Trophoblast cell (in vitro differentiated cells and primary cell): ENCODE measurements at places on chromosomes 12 and 14.

DNA sequence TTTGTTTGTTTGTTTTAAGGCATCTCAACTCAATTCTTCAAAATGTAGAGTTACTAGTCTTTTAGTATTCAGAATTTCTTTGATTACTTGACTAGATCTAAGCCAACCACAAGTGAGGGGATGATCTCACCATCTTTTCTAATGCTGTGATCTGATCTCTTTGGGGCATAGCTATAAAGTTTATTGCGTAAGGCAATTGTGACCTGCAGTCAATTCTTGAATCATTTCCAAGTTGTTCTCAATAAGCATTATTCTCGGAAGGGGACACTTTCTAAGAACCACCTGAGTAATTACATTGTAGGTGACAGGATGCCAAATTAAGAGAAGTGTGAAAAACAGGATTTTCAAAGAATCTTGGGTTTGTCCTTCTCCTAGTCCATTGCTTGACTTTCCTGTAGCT lies 13.1 kb downstream of the DACT1 start:
- no peak for DNase-seq

- DNase-seq: no peak
Observed at GRCh38 chr12:9706086-9706685, 26.7 kb downstream of the CLECL1 start.

DNA sequence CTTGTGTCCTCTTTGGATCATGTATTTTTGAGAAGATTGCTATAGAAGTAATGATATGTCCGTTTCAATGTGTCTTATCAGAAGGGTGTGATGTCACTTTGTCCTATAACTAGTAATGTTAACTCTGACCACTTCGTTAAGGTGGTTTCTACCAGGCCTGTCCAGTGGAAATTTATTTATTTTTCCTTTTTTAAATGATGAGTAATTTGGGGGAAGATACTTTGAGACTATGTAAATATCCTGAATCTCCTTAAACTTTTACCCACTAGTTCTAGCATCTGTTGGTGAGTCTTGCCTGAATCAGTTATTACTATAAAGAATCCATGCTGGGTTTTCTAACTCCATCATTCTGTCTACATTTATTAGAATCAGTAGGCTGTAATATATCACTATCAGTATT lies 15.3 kb downstream of the EP400 start:
- no peak for DNase-seq

- DNase-seq: no peak
Observed at GRCh38 chr14:86543521-86543920, 1013.6 kb downstream of the FLRT2 start.

- DNase-seq: peak; percentile 41
Observed at GRCh38 chr12:6039894-6040601, 84.4 kb downstream of the VWF start.

DNA sequence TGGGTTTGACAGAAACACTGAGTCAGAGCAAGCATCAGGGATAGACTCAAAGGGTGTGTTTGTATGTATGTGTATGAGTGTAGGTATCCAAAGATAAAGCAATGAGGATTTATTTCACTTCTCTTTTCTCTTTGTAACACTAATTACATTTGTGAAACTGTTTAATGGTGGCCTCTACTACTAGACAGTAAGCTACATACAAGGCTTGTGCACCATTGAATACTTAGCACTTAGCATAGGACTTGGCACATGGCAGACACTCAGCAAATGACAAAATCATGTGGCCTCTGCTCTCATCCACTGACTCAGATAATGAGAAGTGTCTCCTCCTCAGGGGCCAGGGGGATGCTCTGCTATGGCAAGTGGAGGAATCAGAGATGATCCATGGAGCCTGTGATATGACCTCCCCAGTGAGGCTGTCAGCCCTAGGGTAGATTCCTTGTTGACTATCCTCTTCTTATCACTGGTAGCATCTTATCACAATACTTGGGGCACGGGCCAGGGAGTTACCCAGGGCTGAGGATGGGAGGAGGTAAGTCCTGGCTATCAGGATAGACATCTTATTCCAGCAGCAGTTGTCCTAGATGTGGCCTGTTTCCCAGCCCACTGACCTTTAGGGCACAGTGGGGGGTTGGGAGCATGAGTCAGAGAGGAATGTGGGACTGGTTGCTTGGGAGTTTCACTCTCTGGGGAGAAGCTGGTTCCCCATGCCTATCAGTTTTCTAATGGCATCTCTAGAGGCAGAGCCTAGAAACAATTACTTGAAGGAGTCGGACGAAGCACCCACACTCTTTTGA lies 71.2 kb upstream of the HOXC13 start:
- peak; percentile 75 for DNase-seq

DNA sequence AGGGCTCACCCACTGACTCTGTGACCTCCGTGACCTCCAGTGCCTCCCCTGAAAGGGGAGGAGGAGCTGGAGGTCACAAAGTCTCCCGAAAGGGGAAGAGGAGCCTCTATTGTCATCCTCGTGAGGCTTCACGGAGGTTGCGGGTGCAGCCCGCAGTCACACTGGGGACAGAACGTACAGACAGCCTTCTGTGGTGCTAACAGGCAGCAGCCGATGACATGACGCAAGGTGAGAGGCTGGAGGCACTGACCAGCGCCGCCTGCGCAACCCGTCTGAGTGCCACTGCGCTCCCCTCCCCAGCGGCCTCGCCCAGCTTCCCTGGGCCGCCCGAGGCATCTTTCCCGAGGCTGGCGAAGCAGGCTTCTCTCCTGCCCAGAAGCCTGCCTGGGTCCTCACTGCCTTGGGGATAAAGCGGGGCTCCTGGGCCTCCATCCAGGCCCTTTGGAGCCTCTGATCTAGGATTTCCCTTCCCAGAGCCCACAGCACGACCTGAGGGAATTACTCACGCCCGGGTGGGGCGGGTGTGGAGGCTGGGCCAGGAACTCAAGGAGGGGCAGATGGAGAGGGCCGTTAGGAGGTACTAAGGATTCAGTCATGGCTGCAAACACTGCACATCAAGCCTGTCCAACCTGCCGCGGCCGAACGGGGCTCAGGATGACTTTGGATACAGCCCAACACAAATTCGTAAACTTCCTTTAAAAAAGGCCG lies 12.3 kb upstream of the LBHD2 start:
- DNase-seq: peak; percentile 95

DNA sequence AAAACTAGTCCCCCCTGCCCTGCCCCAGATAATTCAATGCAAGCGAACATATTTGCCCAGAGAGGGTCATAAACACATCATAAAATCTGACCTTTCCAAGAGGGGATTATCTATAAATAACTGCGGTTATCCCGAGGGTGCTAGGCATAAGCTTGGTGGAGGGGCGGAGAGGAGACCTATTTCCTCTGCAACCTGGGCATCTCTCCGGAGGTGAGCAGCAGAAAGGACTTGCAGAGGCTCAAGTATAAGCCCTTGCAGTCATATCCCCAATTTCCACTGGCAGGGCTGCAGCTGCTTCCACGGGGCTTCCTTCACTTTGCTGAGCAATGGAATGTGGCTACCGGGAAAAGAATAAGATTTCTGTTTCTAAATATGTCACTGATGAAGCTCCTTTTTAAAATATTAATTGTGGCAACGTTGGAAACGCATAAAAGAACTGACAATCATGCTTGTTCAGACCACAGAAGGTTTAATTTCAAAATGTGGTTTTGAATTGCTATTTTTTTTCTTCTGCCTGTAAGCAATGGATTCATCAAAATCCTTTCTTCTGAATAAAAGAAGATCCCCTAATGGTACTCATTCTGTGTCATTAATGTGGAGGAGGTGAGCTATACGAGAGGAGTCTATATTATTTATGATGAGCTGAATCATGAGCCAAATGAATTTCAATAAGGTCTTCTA lies 268.9 kb upstream of the ATP2B1 start:
- DNase-seq: no peak

DNA sequence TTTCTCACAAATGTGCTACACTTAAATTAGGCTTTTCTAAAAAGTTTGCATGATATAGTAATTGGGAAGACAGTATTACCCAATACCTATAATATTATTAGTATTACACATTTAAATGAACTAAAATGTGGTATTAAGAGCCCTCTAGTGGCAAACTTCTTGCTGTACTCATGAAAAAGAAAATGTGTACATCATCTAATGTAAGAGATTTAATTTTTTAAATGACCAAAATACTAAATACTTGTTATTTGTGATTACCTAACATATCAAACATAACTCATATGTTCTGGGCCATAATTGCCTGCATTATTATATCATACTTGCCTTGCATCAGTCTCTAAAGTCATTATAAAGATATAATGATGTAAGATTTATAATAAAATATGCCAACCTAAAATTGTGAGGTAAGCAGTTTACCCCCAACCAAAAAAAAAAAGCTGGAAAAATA lies 64.2 kb downstream of the DNAI7 start:
- no peak for DNase-seq

GRCh38 chr12:90084018-90084417 lies 375.4 kb upstream of the ATP2B1 start:
- no peak for DNase-seq

- no peak for DNase-seq
Observed at GRCh38 chr14:67207810-67208209, 18.6 kb downstream of the GARIN2 start.

GRCh38 chr14:92900660-92901059 lies 22.3 kb upstream of the CHGA start:
- DNase-seq: no peak

- no peak for DNase-seq
Observed at GRCh38 chr12:132392389-132393244, 63.2 kb upstream of the GALNT9 start.

DNA sequence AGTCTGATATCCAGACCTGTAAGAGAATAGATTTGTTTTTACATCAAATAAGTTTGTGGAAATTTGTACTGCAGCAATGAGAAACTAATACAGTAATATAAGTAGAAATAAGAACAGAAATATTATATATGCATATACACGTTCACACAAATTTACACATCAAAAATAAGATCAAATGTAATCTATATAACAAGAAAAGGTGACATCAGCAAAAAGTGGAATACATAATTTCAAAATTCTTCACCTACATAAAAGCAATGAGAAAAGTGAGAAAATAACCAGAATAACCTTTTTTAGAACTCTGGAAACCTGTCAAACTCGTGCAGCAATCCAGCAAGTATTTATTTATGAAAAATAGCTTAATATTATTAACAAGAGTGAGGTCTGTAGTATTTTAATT lies 1124.6 kb upstream of the ATXN7L3B start:
- no peak for DNase-seq
